Daoy (cell line): ENCODE measurements at places on chromosomes 3 and 15. TPM values are rescaled to one million over a fixed set of nuclear protein-coding genes. Genes with fewer than 3 reads are reported as not detected.

The C3orf22 gene
- not detected in 2 replicates for total RNA-seq

The GREM1 gene
- total RNA-seq, result 34.4 and 35.3 TPM in 2 replicates

The CD80 gene
- not detected in 2 replicates for total RNA-seq

The ENTPD3 gene
- 4.2 TPM in 1 of 2 replicates, not detected in the other for total RNA-seq

The CYP1A2 gene
- not detected in 2 replicates for total RNA-seq

The ACKR4 gene
- total RNA-seq, result not detected in 2 replicates

The GTPBP8 gene
- total RNA-seq, result 49.3 and 94.4 TPM in 2 replicates
